ENCODE measurements at places on chromosomes 6 and 20. TPM values are rescaled to one million over a fixed set of nuclear protein-coding genes. Genes with fewer than 3 reads are reported as not detected.

The MAS1 gene
- total RNA-seq: not detected

The GATA5 gene
- total RNA-seq: not detected

The HLA-DQB1 gene
- total RNA-seq: not detected

The RIPPLY2 gene
- total RNA-seq: not detected

The LPA gene
- total RNA-seq: 0.26 TPM

The NRN1 gene
- total RNA-seq: not detected

The LHFPL5 gene
- total RNA-seq: not detected

The PXMP4 gene
- total RNA-seq: 2.4 TPM

The SNX14 gene
- total RNA-seq: 119 TPM

The TSHZ2 gene
- 1.6 TPM for total RNA-seq

The WDR46 gene
- total RNA-seq: 59.5 TPM

The CD93 gene
- total RNA-seq: under 0.01 TPM

The OOEP gene
- not detected for total RNA-seq

The DNMT3B gene
- 0.79 TPM for total RNA-seq

The RAB44 gene
- total RNA-seq: under 0.01 TPM
